Activated naive CD8-positive, alpha-beta T cell treated with anti-CD3 and anti-CD28 coated beads, Interleukin-2, amount 10 ng/mL, durations not matched to agents 7 days and 5 days (primary cell): ENCODE measurements at places on chromosomes 4 and X. TPM values are rescaled to one million over a fixed set of nuclear protein-coding genes. Genes with fewer than 3 reads are reported as not detected.

The C1QTNF7 gene
- total RNA-seq, result not detected

The IL2RG gene
- total RNA-seq, result 395 TPM

The STBD1 gene
- 0.68 TPM for total RNA-seq

The ELK1 gene
- total RNA-seq, result 54.5 TPM

The EVC2 gene
- 0.68 TPM for total RNA-seq

The RNF128 gene
- total RNA-seq, result not detected

The DRD5 gene
- total RNA-seq, result not detected

The P2RY8 gene
- 87.6 TPM for total RNA-seq

The CSAG2 gene
- total RNA-seq, result 0.61 TPM

The PFKFB1 gene
- total RNA-seq, result 0.65 TPM

The MYOZ2 gene
- total RNA-seq, result not detected

The GAGE2A gene
- not detected for total RNA-seq

The ZAR1 gene
- not detected for total RNA-seq
